Osteocyte (in vitro differentiated cells): ENCODE measurements at places on chromosomes 11 and 22. TPM values are rescaled to one million over a fixed set of nuclear protein-coding genes. Genes with fewer than 3 reads are reported as not detected.

DNA sequence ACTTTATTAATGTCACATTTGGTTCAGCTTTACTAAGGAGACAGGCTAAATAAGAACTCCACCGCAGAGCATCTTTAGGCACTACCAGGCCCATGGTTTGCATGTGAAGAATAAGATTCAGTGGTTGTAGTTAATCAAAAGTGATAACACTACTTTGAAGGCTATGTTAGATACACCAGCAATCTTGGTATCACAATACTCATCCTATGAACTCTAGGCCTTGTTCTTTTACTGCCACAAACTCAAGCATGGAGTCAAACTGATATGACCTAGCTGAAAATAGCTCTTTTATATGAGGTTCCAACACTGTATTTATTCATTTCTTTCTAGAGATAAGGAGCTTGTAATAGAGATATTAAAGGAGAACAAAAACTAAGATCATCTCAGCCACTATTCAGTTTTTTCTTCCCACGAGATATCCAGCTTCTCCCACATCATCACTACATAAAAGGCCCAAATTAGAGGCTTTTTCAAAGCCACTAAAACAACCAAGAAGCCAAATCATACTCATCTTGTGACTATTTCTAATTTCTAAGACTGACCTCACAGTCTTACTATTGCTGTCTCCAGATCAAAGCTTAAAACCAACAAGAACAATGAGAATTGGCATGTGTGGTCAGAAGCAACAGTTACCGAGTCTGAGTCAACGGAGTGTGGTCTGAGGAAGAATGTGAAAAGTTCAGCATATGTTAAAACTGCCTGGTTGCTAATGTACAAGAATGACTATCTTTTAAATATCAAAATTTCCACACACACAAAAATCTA lies 25.1 kb upstream of the GUCY1A2 start:
- no peak overlapping the region for H3K4me3 ChIP-seq
- H3K27ac ChIP-seq: peak overlapping the region; percentile 19
- no peaks in the 10 kb centered on the region for H3K36me3 ChIP-seq
- no peak for DNase-seq
- peaks cover 2% of the 10 kb centered on the region for H3K27me3 ChIP-seq
- H3K4me1 ChIP-seq: peaks cover 8% of the 10 kb centered on the region

DNA sequence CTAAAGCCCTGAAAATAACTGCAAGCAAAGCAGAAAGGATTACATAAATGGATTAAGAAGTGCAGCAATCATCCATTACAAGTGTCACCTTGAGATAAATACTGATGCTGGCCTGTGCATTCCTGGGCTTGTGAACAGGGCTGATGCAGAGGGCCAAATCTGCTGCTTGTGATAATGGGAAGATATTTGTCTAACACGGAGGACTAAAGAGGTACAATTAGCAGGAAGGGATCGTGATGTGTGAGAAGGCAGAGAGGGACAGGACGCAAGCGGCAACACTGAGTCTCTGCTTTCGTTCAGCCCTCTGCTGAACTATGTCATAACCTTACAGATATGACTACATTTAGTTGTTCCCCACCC lies 107.7 kb upstream of the DDI1 start:
- H3K4me3 ChIP-seq: no peak overlapping the region
- DNase-seq: no peak
- no peak overlapping the region for H3K27ac ChIP-seq
- no peaks in the 10 kb centered on the region for H3K36me3 ChIP-seq
- H3K27me3 ChIP-seq: no peaks in the 10 kb centered on the region

DNA sequence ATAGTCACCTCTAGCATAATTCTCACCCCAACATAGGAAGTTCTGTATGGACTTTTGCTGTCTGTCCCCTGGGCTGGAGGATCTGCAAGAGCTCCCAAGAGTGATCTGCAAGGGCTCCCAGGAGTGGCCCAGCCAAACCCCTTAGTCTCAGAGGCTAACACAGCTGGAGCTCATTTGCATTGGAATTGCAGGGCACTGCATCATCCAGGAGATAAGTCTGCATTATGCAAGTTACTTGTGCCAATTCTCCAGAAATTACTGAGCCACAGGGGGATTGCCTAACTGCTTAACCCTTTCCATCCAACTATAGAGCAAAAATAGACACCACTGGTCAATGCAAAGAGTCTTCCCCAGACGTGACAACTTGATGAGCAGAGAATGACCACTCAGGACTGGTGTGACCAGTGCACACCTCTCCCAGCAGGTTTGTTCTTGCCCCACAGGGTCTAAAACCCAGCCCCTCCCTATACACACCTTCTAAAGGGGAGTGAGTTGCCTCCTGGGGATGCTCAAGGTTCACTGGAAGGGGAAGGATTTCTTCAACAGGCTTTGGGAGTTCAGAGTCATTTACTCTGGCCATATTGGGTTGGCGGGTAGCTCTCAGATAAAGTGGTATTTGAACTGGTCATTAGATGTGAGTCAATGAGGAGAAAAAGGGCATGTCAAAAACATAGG lies 38.4 kb downstream of the POU2AF3 start:
- no peak for DNase-seq
- H3K4me1 ChIP-seq: no peaks in the 10 kb centered on the region
- peaks cover 26% of the 10 kb centered on the region for H3K27me3 ChIP-seq
- H3K36me3 ChIP-seq: no peaks in the 10 kb centered on the region

DNA sequence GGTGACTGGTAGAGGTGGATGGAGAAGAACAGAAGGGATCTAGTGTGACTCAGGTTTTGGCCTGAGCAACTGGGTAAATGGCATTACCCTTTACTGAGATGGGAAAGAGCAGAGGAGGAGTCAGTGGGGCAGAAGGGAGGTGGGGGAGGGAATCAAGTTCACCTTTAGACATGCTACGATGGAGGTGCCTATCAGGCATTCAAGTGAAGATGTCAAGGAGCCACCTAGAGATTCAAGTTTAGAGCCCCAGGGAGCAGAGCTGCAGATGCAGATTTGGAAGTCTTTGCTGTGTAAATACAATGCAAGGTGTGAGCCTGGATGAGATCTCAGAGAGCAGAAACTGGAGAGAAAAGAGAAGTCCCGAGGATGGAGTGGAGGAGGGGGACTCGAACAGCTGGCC lies 979 bp upstream of the MOGAT2 start:
- no peak overlapping the region for H3K4me3 ChIP-seq
- no peaks in the 10 kb centered on the region for H3K4me1 ChIP-seq
- H3K27me3 ChIP-seq: peaks cover 42% of the 10 kb centered on the region
- DNase-seq: no peak

DNA sequence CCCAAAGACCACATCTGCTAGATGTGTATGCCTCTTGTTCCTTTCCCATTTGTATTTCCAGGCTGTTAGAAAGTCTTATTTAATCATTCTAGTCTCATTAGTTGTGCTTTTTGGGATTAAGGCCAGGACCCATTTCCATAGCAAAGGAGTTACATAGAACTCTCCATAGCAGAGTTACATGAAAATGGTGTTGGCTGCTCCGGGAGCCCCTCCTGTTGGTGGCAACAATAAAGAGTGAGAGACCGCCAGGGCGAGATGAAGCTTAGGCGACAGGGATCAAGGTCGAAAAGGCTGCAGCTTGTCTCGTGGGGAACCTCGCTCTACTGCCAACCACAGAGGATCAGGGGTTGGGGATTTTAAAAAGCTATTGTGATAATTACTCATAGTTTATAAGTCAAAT lies 58.3 kb downstream of the GRIK4 start:
- H3K27me3 ChIP-seq: peaks cover 14% of the 10 kb centered on the region
- no peak for DNase-seq
- peaks cover 4% of the 10 kb centered on the region for H3K4me1 ChIP-seq
- no peak overlapping the region for H3K4me3 ChIP-seq
- H3K27ac ChIP-seq: no peak overlapping the region

- no peaks in the 10 kb centered on the region for H3K4me1 ChIP-seq
- no peaks in the 10 kb centered on the region for H3K36me3 ChIP-seq
- H3K27me3 ChIP-seq: no peaks in the 10 kb centered on the region
- H3K4me3 ChIP-seq: no peak overlapping the region
- DNase-seq: no peak
- H3K27ac ChIP-seq: no peak overlapping the region
Observed at GRCh38 chr11:41309111-41309522, 150.3 kb downstream of the LRRC4C start.

- H3K27ac ChIP-seq: no peak overlapping the region
- no peak for DNase-seq
- H3K27me3 ChIP-seq: no peaks in the 10 kb centered on the region
- H3K4me1 ChIP-seq: peaks cover 20% of the 10 kb centered on the region
- no peak overlapping the region for H3K4me3 ChIP-seq
Observed at GRCh38 chr11:114397349-114397982, 2.8 kb downstream of the C11orf71 start.

DNA sequence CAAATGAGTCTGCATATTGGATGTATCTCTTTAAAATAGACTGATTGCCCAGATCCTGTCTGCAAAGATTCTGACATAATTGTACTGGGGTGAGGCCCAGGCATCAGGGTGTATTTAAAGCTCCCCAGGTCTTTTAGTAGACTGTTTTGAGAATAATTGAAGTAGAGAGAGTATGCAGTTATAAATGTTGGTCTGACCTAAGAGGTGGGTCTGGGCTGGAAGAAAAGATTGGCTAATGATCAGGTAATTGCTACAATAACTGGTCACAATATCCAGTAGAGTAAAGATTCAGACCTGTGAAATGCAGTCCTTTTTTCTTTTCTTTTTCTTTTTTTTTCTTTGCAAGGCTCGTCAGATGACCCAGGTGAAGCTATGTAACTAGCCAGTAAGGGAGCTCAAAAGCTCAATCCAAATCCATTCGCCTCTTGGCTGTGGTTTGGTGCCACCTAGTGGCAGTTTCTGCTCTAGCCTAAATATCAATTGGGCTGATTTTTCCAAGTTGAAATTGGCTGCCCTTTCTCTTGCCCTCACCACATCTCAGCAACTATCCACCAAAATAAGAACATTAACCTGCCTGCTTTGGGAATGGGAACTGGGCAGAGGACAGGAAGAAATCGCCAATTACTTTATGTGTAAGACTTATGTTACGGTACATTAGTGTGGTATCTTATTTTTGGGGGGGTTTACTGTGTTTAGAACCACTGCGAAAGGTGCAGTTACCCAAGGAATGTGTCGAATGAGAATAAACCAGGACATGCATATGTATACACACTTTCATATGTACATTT lies 45.9 kb downstream of the ZNF143 start:
- peak; percentile 88 for DNase-seq
- no peak overlapping the region for H3K4me3 ChIP-seq
- peaks cover 30% of the 10 kb centered on the region for H3K4me1 ChIP-seq
- H3K27me3 ChIP-seq: no peaks in the 10 kb centered on the region

DNA sequence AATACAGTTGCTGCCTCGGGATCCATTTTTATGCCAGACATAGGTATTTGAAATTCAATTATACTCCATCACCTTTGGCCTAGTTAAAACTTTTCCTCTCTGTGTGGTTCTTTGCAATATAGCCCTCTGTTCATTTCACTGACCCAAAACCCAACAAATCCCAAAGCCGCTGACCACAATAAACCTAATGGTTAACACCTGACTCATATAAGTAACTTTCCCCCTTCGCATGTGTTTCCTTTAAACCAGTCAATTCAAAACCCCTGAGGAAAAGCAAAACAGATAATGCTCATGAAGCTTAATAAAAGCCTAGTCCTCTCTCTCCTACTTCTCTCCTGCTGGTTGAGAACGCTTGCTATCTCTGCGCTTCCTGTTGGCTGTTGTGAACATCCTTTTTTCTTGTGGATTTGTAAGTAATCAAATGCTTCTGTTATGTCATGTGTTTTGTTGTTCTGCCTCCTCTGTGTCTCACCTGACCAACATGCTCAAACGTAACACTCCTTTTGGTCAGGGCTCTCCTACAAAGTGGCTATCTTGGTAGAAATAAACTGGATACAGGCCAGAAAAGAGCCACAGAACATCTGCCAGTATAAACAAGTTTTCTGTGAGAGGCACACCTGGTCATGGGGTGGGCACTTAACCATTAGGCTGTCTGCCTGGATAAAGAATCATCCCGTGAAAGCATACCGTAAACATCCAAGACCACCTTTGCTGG lies 652.6 kb downstream of the METTL15 start:
- H3K27ac ChIP-seq: peak overlapping the region; percentile 21
- peaks cover 51% of the 10 kb centered on the region for H3K4me1 ChIP-seq
- H3K36me3 ChIP-seq: no peaks in the 10 kb centered on the region
- no peaks in the 10 kb centered on the region for H3K27me3 ChIP-seq

DNA sequence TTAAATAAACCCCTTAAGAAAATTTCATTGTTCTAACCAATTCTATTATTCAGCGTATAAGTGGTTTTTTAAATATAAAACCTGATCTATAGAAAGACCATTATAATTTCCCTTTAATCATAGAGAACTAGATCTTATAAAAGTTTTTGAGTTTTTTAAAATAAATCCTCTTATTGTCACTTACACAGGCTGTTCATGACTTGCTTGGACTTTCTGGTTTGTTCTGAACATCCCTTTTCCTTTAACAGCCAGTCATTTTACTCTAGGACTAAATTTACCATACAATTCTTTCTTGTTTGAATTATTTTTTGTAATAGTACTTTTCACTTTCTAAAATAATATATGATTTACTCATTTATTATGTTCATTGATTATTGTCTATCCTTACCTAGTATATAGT lies 4.7 kb downstream of the NXPE2 start:
- DNase-seq: no peak
- H3K4me3 ChIP-seq: no peak overlapping the region
- no peaks in the 10 kb centered on the region for H3K4me1 ChIP-seq
- H3K36me3 ChIP-seq: no peaks in the 10 kb centered on the region
- H3K27ac ChIP-seq: no peak overlapping the region

DNA sequence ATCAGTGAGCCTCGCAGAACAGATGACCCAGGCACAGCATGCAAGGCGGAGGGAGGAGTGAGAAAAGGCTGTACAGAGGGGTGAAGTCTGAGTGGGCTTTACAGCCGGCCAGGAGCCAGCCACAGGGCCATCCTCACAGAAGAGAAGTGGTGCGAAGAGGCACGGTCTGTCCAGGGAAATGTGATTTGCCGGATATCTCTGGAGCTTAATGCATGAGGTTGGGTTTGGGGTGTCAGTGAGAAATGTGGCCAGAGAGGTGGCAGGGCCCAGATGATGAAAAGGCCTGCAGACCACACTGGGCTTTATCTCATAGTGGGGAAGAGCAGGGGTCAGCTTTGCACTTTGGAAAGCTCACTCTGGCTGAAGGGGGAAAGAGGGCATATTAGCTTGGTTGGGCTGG lies 255.2 kb downstream of the BUD13 start:
- no peak for DNase-seq
- H3K36me3 ChIP-seq: no peaks in the 10 kb centered on the region
- no peaks in the 10 kb centered on the region for H3K4me1 ChIP-seq

- DNase-seq: no peak
- H3K4me1 ChIP-seq: no peaks in the 10 kb centered on the region
- H3K4me3 ChIP-seq: no peak overlapping the region
- H3K36me3 ChIP-seq: no peaks in the 10 kb centered on the region
- H3K27me3 ChIP-seq: peaks cover 1% of the 10 kb centered on the region
Observed at GRCh38 chr22:49590851-49591445, 236.7 kb downstream of the BRD1 start.

Gene EFCAB6
- total RNA-seq: 1.4 and 1.5 TPM in 2 replicates

Gene APLNR
- not detected in 2 replicates for total RNA-seq

Gene GLB1L3
- not detected in 2 replicates for total RNA-seq

Gene PAMR1
- total RNA-seq: 3.8 and 4.4 TPM in 2 replicates
